ENCODE measurements at places on chromosomes 7 and 10.

DNA sequence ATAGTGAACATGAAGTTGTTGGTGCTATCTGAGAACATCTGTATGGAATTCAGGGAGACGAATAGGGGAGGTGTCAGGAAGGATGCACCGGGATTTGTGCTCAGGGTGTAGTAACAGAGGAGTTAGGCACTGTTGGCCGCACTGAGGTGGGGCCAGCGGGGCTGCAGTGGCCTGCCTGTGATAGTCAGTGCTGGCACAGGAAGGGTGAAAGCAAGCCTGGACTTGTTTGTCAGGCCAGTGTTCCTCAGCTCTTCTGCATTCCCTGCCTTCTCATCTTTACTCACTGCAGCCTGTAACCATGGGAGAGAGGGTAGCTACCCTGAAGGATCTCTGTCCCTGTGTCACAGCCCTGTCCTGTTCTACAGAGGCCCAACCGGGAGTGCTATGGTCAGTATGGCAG is 81.3 kb downstream of the SH2D4B start:
- no peak for DNase-seq

DNA sequence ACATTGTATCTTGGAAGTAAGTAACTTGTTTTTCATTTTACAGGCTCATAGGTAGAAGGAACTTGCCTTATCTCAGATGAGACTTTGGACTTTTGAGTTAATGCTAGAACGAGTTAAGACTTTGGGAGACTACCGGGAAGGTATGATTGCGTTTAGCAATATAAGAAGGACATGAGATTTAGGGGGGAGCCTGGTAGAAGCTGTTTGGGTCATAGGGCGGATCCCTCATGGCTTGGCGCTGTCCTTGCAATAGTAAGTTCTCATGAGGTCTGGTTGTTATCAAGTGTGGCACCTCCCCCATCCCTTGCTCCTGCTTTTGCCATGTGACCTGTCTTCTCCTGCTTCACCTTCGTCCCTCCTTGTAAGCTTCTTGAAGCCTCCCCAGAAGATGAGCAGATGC is 110.3 kb downstream of the MKX start:
- no peak for DNase-seq

DNA sequence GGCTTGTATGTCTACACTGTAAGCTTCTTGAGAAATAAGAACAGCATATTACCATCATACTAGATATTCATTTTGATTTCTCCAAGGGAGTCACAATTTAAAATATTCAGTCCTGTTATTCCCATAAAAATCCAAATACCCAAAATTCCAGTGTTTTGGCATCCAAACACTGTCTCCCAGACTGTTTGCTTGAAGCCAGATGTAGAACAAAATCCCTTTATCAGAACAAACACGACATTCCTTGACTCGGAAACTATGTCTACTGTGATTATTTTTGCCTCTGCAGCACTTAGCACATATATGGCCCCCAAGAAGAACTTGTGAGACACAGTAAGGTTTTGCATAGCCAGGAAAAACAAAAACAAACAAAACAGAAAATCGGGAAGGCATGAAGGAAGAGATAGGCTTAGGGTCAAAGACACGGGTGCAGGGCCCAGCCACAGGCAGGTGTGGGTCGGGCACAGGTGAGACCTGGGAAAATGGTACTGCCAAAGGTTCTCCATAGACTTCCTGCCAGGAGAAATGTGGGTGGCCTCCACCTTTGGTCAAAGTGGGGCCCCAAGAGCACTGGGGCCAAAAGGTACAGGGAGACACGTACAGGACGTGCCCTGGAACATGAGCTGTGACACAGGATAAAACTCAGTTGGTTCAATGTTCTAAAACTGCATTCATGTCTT is 36.5 kb downstream of the CPXM2 start:
- no peak for DNase-seq

GRCh38 chr7:50349399-50349798 is 44.9 kb downstream of the IKZF1 start:
- no peak for DNase-seq

DNA sequence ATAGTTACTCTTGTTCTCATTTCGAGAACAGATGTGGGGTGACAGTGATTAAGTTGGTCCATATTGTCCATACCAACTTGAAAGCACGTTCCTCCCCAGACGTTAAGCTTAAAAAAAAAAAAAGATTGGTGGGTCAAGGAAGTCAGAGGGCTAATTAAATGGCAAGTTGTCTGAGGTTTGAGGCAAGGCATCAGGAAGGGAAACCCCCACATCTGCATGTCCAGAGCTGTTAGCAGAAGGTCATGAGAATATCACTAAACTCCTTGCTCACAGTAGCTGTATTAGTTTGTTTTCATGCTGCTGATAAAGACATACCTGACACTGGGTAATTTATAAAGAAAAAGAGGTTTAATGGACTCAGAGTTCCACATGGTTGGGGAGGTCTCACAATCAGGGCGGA is 415.6 kb upstream of the FZD8 start:
- no peak for DNase-seq

DNA sequence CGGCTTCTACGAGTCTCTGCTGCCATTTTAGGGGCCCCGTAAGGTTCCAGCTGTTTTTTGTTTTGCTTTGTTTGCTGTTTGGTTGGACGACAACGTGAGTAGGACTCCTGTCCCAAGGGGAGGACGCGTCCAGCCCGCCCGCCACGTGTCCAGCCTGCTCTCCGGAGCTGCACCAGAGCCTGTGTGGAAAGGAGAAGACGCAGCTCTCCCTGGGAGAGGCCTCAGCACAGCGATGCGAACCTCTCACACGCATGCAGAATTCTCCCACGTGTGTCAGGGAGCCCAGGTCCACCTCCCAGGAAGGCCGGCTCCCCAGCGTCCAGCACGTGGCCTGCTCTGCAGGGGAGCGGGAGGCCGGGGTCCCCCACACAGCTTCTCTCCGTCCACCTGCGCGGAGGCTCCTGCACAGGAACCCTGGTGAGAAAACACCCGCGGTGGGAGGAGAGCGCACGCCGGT is 36.4 kb upstream of the DNAJB6 start:
- DNase-seq = no peak

Data from NCI-H1930 (cell line).